ENCODE measurements at places on chromosomes 2 and 18. TPM values are rescaled to one million over a fixed set of nuclear protein-coding genes. Genes with fewer than 3 reads are reported as not detected.

- peak; percentile 16 for DNase-seq
These were observed 111.2 kb upstream of the NOSTRIN start for GRCh38 chr2:168691221-168691620.

DNA sequence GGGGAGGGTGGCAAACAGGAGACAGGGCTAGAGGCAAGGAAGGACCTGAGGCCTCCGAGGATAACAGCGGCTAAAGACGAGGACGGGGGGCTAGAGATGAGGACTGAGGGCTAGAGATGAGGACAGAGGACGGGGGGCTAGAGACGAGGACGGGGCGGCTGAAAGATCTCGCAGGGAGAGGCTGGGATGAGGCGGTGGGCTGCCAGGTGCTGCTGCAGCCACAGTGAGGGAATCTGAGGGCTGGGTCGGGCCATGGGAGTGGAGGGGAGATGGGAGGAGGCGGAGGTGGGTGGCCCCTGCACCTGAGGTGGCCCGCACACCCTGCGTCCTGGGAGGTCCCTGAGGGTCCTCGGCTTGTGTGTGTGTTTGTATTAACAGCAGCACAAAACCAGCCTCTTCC, 350.2 kb upstream of the SALL3 start:
- DNase-seq, result no peak

- no peak for DNase-seq
These were observed 204.4 kb upstream of the RASGRP3 start for GRCh38 chr2:33272001-33272400.

DNA sequence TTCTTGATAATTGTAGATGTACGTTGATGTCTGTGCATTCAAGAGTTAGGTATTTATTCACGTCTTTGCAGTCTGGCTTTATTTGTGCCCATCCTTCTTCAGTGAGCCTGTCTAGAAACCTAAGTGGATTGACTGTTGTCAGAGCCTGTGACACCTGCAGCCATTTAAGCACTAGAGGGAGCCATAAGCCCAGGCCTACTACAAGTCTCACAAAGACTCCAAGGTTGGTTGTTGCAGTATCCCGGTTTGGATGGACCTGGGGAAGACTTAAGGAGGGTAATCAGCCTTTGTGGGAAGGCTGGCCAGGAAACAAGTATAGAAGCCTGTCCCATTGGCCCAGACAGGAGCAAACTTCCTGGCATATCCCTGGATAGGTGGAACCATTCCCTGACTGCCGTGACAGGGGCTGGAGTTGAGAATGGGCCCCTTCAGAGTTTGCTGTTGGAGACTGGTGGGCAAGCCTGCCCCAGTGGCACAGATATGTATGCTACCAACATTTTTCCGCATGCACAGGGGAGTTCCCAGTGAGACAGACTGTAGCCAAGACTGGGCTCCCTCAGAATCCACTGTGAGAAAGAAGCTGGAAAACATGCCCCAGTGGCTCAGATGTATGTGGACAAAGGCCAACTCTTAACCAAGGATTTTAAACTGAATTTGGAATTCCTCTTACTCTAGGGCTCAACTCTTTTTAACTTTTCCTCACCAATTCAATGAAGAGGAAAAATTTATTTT, 9.3 kb upstream of the LRRC30 start:
- peak; percentile 67 for DNase-seq

- peak; percentile 81 for DNase-seq
These were observed 108.7 kb downstream of the GFPT1 start for GRCh38 chr2:69278366-69278765.

GRCh38 chr2:213188533-213188867, 37.1 kb upstream of the IKZF2 start:
- DNase-seq, result no peak

GRCh38 chr2:62099523-62100175, 96.3 kb upstream of the B3GNT2 start:
- DNase-seq, result no peak

DNA sequence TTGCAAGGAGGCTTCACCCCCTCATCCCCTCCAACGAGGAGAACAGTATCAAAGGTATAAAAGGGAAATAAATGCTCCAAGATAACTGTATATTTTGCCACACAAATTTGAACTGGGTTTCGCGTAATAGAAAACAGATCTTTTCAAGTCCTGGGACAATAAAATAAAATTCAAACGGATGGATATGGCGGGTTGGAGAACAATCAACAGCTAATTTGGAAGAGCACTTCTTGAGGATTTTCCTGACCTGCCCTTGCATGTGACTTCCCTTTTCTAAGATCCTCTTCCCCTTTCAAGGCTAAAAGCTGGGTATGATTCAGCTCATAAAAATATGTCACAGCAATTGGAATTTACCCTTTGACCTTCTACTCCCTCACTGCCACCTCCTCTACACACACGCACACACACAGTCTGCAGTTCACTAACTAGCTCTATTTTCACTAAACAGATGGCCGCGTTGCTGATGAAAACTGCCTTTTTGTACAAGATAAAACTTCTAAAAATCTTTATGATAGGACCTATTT, 386.9 kb downstream of the FIGN start:
- no peak for DNase-seq

GRCh38 chr2:29253-29652, 17.1 kb downstream of the FAM110C start:
- no peak for DNase-seq

DNA sequence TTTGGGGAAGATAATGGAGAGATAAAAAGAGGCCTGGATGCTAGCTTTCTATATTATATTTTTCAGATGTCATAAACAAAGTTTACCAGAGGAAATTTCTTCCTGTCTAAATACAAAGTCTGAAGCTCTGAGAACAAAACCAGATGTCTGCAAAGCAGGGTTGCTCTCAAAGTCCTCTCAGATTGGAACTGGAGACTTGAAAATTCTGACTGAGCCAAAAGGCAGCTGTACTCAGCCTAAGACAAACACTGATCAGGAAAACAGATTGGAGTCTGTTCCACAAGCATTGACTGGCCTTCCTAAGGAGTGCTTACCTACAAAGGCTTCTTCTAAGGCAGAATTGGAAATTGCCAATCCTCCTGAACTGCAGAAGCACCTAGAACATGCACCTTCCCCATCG, 25.1 kb downstream of the KDM3A start:
- DNase-seq, result no peak

DNA sequence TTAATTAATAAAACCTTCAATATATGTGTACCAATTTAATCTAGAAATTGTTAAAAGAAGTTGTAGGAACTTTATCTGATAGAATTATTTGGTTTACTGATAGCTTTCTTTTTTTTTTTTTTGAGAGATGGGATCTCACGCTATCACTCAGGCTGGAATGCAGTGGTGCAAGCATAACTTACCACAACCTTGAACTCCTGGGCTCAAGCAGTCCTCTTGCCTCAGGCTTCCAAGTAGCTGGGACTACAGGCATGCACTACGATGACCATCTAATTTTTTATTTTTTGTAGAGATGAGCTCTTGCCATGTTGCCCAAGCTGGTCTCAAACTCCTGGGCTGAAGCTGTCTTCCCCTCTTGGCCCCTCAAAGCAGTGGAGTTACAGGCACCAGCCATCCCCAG, 66.8 kb downstream of the CCDC138 start:
- DNase-seq, result no peak

DNA sequence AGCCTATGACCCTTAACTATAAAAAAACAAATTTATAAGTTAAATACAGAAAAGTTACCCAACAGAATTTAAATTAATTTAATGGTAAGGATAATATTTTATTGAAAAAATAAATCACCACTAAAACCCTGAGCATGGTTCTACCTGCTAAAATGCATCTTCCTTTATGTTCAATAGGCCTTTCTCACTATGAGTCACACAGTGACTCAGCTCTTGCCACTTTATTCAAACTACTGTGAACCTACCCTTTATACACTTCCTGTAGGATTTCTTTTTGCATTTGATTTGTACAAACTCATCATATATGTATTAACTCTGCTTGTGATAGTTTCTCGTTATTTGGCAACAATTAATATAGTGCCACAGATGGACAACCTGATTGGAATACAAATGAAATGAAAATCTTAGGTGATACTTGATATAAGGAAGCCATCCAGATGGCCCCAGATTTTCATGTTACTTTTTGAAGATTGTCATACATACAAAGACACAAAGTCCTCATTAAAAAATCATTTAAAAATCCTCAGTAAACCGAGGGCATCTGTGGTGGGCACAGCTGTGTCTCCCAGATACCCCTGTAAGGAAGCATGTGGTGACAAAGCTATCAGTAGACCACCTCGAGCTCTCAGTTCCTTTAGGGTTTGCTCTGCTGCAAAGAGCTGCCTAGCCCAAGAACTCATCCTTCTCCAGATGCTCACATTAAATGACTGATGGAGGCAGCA, 55.2 kb upstream of the COBLL1 start:
- DNase-seq, result no peak

DNA sequence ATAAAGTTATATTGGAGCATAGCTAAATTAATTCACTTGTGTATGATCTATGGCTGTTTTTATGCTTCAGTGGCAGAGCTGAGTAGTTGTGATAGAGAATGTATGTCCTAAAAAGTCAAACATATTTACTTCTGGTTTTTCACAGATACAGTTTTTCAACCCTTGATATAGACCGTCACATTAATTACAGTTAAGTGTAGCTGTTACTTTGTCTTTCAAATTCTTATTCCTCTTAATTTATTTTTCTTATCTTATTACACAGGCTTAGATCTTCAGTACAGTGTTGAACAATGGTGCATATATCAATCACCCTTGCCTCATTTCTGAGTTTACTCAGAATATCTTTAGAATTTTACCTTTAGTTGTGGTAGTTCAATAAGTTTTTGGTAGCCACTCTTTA, 12.2 kb upstream of the CYRIA start:
- DNase-seq, result no peak

- no peak for DNase-seq
These were observed 160.7 kb downstream of the NDUFA10 start for GRCh38 chr2:239864247-239865058.

DNA sequence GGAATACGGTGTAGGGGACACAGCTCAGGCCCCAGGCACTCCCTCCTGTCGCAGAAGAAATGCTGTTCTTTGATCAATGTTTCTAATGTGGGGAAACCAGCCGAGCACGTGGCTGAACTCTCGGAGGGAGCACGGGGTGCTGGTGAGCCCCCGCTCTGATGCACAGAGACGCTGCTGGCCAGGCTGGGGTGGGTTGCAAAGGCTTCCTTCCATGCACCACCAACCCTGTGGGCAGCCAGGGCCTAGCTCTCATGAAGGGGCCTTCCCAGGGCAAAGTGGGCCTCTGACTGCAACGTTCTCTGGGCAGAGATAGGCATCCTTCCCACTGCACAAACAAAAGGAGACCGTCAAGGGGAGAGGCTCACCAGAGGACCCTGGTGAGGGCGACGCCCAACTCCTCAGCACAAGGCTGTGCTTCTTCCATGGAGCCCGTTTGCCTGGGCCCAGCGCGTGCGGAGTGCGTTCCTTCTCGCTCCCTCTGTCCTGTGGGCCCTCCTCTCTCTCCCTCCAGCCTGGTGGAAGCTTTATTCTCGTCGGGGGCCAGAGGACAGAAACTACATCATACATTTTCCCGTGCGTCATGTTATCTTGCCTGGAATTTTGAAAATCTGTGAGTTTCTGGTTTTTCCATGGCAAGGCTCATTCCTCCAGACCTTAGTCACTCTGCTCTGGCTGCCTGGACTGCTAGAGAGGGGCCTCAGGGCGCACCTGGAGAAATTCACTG, 61.1 kb upstream of the SP3 start:
- DNase-seq, result no peak

GRCh38 chr2:74373221-74373676, 6.9 kb downstream of the DCTN1 start:
- peak; percentile 18 for DNase-seq

DNA sequence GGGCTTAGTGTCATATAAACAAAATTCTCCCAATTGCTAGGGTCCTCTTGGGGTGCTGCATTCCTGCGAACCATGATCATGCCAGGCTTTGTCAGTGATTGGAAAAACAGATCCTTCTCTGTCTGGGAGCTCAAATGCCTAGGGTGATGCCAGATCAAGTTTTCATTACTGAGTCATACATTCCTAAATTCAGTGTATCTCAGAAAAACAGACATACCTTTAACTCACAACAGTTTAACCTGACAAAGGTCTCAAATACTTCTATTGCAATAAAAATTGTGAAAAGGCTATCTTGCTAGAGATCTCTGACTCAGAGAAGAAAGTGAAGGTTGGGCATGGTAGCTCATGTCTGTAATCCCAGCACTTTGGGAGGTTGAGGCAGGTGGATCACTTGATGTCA, 86.9 kb downstream of the SH3YL1 start:
- no peak for DNase-seq

DNA sequence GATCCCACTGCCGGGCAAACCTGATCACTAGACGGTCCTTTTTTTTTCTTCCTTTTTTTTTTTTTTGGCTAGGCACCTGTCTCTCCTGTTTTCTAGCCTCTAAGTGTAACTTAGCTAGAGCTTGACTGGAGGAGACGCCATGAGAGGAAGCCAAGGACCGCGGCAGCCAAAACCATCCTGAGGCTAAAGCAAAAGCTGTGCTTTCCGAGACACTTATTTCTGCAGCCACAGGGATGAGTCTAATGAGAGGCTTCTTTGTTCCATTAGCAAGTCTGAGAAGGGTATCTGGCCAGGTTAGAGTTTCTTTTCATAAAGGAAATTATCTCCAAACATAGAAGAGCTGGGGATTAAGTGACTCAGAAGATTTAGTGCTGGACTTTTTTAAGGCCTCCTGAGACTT, 7.3 kb upstream of the CXCR4 start:
- no peak for DNase-seq

DNA sequence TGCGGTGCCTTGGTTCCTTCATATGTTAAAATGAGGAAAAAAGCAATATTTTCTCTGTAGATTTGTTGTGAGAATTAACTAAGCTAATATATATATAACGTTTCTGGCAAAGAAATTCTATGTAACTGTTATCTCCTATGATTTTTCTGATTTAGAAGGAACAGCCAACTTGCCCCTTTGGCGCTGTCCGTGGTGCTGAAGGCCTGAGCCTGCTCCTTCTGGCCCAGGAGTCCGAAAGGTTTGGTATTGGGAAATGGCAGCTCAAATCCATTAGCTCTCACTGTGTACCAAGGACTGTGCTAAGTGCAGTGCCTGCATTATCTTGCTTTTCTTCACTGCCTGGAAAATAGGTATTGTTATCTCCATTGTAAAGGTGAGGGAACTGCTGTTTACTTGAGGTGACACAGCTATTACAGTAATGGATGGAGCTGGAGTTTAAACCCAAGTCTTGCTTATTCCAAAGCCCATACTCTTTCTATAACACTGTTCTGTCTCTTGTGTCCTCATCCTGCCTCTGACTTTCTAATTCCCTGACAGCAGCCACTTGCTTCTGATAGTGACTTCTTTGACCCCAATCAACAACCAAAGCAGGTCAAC, 52.2 kb downstream of the C1QL2 start:
- DNase-seq, result peak; percentile 41

Gene SGO2
- total RNA-seq, result 3.2 TPM

Gene CREG2
- total RNA-seq, result not detected

Gene RAB12
- 42.3 TPM for total RNA-seq

Gene CDCA7
- total RNA-seq, result 0.11 TPM

Gene SFT2D3
- 14.0 TPM for total RNA-seq

Gene CHRNA1
- total RNA-seq, result not detected

Gene CD207
- not detected for total RNA-seq

Gene CD8B2
- not detected for total RNA-seq

Gene GPR55
- not detected for total RNA-seq

Measured in thyroid gland (tissue), 4 donors.